Renal cortical epithelial cell (primary cell): ENCODE measurements at places on chromosomes 2 and 18. TPM values are rescaled to one million over a fixed set of nuclear protein-coding genes. Genes with fewer than 3 reads are reported as not detected.
A peak's percentile ranks its signal among the peaks of the same experiment; 100 is the strongest.

DNA sequence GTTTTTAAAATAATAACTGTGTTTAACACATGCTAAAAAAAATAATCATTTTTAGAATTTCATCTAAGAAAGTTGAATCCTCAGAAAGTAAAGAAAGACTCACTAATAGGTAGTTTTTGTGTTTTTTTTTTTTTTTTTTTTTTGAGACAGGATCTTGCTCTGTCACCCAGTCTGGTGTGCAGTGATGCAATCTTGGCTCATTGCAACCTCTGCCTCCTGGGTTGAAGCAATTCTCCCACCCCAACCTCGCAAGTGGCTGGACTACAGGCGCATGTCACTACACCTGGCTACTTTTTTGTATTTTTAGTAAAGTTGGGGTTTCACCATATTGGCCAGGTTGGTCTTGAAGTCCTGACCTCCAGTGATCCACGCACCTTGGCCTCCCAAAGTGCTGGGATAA, 7.1 kb downstream of the CKAP2L start:
- peak; percentile 48 for DNase-seq

Gene TRABD2A
- total RNA-seq = 1.1 and 3.1 TPM in 2 replicates

- peak; percentile 79 for DNase-seq
Measured at GRCh38 chr2:25976983-25977741, 5.1 kb downstream of the KIF3C start.

Gene NBEAL1
- 55.0 and 108 TPM in 2 replicates for total RNA-seq

Gene RPE
- 120 and 134 TPM in 2 replicates for total RNA-seq

DNA sequence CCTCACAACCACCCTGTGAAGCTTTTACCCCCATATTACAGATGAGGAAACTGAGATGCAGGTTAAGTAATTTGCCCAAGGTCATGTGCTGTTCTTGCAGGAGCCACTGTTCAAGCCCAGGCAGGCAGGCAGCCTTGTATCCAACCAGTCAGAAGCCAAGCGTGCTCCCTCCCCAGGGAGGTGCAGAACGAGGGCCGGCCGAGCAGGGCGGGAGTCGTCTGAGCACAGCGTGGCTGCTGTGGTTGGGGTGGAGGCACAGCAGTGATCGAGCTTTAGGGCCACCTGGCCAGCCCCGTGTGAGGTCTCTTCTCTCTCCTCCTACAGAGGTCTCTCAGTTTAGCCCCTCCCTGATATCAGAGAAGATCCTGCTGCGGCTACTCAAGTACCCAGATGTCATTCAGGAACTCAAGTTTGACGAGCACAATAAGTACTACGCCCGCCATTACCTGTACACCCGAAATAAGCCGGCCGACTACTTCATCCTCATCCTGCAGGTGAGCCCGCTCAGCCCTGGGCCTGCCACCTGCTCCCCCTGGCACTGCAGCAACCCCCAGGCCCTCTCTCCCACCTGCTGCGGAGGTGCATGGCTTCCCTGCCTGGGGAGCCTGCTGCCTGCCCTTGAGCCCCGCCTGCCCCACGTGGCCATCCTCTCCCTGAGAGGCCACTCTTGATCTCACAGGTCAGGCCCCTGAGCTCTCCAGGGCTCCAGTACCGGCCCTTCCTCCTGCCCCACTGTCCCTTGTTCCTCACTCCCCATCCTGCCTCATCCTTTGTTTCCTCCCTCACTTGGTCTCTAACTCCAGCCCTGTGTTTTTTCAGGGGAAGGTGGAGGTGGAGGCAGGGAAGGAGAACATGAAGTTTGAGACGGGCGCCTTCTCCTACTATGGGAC, 17.1 kb upstream of the CNNM3 start:
- no peak for DNase-seq

DNA sequence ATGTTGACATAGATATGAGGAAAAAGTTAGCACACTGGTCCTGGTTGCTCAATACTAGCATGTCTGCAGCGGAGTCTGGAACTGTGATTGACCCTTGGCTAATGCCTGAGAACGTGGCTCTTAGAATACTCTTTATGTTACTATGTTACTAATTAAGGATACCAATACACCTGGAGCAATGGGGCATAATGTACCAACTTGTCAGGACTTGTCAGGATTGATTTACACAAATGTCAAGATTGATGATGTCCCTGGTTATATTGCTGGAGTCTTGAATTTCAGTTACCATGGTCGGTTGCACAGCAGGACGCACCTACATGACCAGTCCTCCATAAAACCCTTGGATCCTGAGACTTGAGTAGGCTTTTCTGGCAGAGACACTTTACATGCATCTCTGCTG, 810.9 kb downstream of the CPS1 start:
- peak; percentile 89 for DNase-seq

Gene KCNJ3
- total RNA-seq = 0.10 and 0.17 TPM in 2 replicates

Gene LRP1B
- 0.17 and 4.3 TPM in 2 replicates for total RNA-seq

DNA sequence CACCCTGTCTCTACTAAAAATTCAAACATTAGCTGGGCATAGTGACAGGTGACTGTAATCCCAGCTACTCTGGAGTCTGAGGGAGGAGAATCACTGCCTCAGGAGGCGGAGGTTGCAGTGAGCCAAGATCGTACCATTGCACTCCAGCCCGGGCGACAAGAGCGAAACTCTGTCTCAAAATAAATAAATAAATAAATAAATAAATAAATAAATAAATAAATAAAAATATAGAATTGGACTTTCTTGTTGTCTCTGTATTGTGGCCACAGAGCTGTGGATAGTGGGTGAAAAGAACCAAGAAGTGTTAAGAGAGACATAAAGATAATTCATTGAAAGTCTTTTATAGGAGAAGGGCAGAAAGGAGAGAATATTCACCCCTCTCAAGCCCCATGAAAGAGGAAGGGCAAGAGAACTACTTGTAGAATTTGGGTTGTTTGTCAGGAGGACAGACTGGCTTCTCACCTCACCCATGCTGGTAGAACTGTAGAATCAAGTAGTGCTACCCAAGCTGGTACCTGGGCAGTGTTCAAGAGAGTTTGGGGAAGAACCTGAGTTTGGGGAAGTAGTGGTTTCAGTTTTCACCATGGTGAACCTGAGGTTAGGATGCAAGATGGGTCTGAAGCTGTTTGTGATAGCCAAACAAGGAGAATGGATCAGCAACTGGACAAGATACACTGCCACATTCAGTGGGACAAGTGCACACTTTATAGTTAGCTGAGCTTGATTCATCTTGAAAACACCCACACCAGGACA, 256.5 kb downstream of the CD226 start:
- DNase-seq = no peak

DNA sequence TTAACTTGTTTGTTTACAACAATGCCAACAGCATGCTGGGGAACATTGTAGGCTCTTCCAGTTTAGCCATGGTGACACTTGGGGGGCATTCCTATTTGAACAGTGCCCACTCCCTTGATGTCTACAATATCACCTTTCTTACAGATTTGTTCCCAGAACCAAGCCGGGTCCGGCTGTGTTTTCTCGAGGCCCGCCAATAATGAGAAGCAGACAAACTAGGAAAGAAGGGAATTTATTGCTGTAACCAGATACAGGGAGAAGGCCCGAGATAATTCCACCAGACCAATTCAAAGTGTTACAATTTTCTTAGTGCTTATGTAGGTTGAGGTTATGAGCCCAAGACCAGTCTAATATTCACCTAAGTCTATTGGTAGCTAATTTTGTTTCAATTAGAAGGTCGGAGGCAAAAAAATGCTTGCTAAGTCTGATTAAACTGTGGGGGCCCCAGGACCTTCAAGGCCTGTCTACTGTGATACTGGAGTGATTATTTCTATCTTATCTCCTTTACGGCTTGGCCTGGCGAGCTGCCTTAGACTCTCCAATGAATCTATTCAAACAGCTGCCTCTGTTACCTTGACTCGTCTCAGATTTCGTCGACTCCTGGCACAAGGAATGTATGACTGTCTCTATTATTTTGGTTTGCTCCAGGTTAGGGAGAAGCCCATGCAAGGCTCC, 59.1 kb upstream of the PSME4 start:
- DNase-seq = no peak

Gene CD207
- total RNA-seq = not detected in 2 replicates

DNA sequence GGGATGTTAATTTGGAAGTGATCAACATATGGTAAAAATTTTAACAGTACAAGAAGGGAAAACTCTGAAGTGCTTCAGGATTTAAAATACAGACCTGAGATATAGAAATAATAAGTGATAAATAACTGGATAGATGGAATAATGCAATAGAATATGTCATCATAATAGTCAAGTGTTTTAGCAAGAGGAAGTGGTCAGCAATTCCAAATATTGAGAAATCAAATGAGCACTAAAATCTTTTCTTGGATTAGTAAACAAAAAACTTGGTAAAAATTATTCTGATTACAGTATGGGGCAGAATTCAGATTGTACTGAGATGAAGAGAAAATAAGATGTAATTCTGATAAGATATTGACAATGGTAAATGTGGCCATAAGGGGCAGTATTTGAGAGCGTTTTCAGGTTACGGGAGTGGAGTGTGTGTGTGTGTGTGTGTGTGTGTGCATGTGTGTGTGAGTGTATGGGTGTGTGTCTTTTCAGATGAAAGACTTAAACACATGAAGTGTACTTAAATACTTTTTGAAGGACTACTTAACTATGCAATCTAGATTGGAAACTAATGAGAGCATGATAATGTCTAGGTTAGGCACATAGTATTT, 217.9 kb upstream of the ITGA4 start:
- no peak for DNase-seq

GRCh38 chr2:234626566-234627130, 129.8 kb upstream of the ARL4C start:
- no peak for DNase-seq

DNA sequence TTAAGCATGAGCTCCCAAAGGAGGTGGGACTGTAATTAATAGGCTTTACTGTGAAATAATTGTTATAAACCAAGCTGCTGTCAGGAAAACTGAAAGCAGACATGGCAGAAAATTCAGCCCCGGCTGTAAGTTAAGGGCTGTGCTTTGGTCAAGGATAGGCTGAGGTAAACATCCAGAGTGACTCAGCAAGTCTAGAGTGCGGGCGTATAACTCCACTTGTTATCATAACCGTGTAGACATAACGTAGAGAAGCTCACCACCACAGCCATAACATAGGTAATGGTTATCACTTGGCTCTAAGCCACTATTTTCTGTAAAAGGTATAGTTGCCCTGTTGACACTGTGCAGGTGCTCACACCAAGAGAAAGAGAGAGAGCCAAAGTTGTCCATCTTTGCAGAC, 316.8 kb downstream of the DCDC2C start:
- no peak for DNase-seq

Gene ABCG5
- not detected in 2 replicates for total RNA-seq

Gene ARHGEF4
- total RNA-seq = 0.35 and 0.40 TPM in 2 replicates

Gene ZNF396
- 2.1 and 6.0 TPM in 2 replicates for total RNA-seq

Gene MPV17
- 30.0 and 42.6 TPM in 2 replicates for total RNA-seq

Gene NDC80
- total RNA-seq = 1.1 and 13.7 TPM in 2 replicates

DNA sequence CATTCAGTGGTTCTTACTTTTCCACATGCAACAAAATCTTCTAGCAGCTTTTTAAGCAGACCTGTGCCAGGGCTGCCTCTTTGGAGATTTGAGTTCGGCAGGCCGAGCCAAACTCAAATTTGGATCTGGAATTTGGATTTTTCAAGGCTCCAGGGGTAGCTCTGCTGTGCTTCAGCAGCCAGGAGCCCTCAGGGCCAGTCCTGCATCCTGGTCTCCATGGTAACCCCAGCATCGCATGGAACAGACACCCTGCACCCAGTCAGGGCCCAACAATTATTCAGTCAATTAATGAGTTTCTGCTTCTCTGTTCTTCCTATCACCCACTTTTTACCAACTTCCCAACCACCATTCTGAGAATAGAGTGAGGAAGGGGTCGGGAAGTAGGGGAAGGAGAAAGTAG, 30.0 kb downstream of the EN1 start:
- no peak for DNase-seq

GRCh38 chr2:29448096-29448688, 333.0 kb downstream of the CLIP4 start:
- no peak for DNase-seq

- no peak for DNase-seq
Measured at GRCh38 chr2:106827158-106827557, 58.8 kb downstream of the ST6GAL2 start.

GRCh38 chr2:54575379-54575888, 119.3 kb downstream of the SPTBN1 start:
- DNase-seq = peak; percentile 59

- no peak for DNase-seq
Measured at GRCh38 chr2:185318271-185318724, 420.3 kb upstream of the FSIP2 start.

DNA sequence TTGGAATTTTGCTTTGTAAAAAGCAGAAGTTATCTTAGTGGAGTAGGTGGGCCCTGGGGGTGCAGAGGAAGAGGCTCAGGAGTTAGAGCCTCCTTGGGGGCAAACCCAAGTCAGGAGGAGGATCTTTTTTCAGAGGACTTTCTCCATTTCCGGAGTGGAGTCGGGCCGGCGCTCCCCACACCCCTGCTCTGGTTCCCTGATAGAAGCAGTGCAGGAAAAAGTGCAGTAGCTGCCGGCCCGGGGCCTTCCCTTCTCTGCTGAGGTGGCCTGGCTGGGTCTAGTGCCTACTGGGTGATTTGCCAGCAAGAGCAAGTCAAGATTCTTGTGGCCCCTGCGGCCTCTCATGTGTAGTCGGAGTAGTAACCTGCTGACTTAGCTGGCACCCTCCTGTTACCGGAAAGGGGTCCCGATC, 124.2 kb upstream of the HS6ST1 start:
- no peak for DNase-seq

DNA sequence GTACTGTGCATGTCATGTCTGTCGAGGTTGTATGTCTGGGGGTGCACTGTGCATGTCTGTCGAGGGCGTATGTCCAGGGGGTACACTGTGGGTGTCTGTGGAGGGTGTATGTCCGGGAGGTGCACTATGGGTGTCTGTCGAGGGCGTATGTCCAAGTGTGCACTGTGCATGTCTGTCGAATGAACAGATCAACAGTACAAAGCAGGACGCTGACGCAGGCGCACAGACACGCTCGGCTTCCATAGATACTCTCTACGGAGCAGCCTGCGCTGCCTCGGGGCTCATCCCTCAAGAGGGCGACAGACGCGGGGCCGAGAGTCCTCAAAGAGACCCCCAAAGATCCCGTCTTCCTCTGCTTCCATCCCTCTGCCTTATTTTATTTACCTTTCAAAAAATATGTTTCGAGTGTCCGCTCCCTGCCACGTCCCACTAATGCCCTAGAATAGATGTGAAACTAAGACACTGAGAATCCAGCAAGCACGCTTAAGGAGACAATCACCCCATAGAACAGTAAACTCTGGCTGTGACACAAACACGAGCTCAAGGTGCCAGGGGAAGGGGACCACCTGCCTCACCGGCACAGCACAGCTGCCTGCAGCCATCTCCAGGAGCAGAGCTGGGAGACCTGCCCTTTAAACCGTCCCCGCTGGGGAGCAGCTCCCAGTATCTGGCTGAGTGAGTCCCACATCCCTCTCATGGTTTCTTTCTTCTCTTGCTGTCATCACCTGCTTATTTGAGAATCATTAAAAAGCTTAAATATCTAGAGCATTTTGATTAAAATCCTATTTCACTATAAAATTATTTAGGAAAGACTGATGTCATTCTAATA, 250.5 kb upstream of the MYT1L start:
- no peak for DNase-seq

- no peak for DNase-seq
Measured at GRCh38 chr18:9047715-9048114, 54.8 kb upstream of the NDUFV2 start.

GRCh38 chr18:59686260-59686659, 11.0 kb downstream of the CCBE1 start:
- no peak for DNase-seq

Gene VAMP5
- 1.6 and 5.6 TPM in 2 replicates for total RNA-seq

GRCh38 chr2:70141902-70142589, 48.8 kb downstream of the C2orf42 start:
- DNase-seq = peak; percentile 34
